ENCODE measurements at places on chromosomes 1 and 21.

- no peak for DNase-seq
Observed at GRCh38 chr1:8457760-8458381, 140.0 kb downstream of the SLC45A1 start.

DNA sequence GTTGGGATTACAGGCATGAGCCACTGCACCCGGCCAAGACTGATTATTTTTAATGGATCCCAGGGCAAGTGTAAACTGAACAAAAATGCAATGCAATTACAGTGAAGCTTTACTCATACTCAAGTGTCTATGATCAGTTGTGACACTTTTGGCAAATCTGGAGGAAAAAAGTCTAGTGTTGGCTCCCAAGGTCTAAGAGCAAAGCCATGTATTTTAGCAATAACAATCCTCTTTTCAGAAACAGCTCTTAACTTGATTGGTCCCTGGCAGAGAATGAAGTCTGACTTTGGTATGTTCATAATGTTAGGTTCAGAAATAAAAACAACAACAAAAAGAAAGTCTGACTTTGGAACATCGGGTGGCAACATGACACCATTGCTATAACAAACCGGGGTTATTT, 40.2 kb upstream of the C1orf53 start:
- DNase-seq, result no peak

DNA sequence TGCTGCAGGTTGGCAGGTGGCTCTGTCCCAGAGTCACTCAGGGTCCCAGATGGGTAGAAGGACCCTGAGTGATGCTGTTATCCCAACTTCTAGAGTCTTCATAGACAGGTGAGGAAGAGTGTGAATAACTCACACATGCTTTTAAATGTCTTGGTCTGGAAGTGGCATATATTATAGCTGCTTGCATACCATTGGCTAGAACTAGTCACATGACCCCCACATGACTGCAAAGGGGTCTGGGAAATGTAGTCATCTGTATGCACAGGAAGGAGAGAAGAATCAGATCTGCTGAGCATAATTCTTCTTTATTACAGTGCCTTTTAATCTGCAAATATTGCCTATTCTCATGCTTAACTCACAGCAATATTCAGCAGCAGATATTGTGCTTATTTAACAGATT, 28.2 kb upstream of the KLHDC7A start:
- no peak for DNase-seq

DNA sequence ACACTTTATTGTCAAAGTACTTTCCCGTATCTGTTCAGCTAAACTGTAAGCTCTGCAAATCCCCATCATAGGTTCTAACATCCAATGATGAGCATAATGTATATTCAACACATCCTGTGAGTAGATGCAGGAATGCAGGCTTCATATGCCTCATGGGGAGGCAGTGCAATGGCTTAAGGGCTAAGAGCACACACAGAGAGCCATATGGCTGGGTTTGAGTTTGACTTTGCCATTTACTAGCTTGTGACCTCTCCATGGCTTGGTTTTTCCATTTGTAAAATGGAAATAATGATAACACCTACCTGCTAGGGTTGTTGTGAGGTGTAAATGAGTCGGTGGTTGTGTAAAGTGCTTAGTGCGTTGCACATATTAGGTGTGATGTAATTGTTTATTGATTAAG, 13.4 kb downstream of the RCSD1 start:
- DNase-seq, result no peak

DNA sequence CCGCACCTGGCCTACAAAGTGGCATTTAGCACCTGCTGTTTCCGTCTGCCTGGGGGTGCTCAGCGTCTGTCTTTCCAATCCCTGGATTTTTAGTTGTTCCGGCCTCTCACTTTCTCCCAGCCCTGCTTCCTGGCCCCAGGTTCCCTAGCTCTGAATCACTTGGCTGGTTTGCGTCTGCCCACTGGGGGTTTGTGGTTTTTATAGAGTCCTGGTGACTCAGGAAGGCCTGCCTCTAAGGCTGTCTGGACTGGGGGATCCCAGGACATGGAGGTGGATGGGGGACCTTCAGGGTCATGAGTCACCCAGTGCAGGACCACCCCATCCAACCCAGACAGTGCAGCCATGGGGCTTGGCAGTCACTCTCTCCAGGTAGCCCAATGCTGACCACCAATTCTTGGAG, 53.5 kb downstream of the MRPL37 start:
- DNase-seq, result no peak

- no peak for DNase-seq
Observed at GRCh38 chr1:3186526-3186921, 117.5 kb downstream of the PRDM16 start.

DNA sequence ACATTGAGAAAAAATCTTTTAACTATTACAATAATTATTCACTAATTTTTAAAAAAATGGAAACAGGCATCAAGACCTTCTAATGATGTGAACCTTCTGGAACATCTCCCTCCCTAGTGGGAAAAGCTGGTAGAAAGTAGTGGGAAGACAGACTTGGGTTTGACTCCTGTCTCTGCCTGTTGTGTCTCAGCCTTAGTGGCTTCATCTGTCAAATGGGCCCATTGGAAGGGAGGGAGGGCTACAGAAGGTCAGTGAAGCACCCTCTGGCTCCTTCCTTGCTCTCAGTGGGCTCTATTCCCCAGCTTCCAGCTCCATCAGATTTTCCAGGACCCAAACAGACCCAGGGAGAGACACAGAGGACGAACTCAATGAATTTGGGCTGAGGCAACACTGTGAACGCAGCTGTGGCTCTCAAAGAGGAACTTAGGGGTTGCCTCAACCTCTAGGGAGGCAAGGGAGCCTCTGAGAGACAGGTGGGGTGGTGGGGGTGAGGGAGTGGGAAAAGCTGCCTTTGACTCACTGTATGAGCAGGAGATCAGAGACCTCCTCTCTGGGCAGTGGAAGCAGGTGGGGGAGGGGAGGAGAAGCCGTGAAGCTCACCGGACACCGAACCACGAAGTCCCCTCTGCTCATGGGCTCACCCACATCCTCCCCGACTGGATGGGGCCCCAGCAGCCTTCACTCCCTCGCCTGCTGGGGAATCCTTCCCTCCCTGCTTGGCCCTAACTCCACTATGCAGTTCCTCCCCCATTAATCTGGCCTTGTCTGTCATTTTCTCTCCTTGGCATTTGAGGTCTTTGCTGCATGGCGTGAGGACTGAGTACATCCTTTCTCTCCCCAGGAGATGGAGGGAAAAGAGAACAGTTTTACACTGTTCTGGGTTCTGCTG, 4.5 kb downstream of the CNR2 start:
- DNase-seq, result no peak

DNA sequence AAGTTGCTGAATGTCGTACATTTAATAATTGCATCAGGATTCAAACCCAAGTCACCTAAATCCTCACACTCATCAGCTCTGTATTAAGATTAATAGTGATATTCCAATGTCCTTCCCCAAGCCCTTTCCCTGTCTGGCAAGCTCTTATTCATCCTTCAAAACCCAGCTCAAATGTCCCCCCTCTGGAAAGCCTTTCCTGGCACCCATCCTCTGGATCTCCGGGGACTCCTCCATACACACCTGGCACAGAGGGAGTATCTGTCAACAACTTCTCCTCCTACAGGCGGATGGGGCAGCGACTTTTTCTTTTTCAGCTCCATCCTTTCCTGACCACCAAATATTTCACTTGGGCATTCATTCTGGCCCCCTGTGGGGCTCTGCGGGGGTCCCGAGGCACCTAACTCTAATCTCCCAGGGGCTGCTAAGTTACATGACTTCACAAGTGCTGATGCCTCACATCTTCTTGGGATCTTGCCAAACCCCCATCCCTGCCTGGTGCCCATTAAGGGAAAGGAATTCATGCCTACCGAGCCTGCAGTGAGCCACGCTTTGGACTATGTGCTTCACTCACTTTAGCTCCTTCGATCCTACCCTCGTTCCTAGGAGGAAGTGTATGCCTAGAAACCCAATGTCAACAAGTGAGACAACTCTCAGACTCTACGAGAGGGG, 15.2 kb downstream of the TINAGL1 start:
- no peak for DNase-seq

DNA sequence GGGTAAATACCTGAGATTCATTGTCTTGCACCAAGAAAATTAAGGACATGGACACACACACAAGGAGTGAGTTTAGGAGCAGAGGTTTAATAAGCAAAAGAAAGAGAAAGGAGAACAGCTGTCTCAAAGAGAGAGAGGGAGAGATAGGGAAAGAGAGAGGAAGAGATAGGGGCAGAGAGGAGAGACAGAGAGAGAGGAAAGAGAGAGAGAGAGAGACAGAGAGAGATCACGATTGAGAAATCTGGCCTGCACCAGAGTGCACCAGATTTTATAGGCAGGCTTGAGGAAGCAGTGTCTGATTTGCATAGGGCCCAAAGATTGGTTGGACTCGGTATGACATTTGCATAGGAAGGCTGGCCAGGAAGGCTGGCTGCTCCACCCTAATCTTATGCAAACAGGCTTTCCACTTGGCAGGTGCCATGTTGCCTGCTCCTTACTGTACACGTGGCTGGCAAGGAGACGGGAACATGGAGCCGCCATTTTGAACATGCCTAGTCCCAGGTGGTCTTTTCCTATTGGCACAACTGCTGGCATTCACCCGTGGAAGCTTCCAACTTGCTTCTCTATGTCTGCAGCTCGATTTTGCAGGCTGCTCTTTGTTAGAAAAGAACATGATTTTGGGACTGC, 419.9 kb downstream of the ZP4 start:
- DNase-seq, result no peak

- no peak for DNase-seq
Observed at GRCh38 chr21:16388291-16388690, 658.5 kb downstream of the USP25 start.

GRCh38 chr1:54859700-54860391, 27.1 kb downstream of the DHCR24 start:
- DNase-seq, result no peak

DNA sequence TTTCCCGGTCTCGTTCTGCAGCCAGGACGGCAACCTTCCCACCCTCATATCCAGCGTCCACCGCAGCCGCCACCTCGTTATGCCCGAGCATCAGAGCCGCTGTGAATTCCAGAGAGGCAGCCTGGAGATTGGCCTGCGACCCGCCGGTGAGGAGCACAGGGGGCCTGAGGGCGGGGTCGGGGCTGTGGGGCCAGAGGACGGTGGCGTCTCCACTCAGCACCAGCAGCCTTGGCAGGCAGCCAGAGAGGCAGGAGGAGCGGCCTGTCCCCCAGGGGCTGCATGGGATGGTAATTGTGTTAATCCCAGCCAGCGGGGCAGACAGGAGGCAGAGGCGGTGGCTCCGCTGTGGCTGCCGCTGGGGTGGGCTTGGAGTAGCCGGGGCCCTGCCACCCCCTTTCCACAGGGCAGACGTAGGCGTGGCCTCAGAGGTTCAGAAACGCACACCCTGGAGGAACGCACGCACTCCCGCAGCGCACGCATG, 12.1 kb downstream of the SAMD11 start:
- no peak for DNase-seq

GRCh38 chr1:174700775-174701174, 253.0 kb downstream of the GPR52 start:
- DNase-seq, result no peak

DNA sequence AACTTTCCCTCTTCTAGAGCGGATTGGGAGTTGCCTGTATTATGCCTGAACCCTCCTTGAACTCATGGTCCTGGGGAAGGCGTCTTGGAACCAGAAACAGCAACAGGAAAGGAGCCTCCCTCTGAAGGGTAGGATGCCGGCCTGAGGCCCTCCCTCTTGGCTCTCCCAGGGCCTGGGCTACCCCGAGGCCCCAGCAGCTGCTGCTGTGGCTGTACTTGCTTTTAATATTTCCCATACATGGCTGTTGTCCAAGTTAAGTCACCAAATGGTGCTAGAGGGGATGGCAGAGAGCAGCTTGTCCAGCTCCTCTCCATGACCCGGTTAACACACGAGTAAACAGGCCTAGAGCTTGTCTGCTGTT, 10.5 kb downstream of the CHRNB2 start:
- no peak for DNase-seq

- DNase-seq, result no peak
Observed at GRCh38 chr1:234825498-234826165, 215.7 kb upstream of the IRF2BP2 start.

DNA sequence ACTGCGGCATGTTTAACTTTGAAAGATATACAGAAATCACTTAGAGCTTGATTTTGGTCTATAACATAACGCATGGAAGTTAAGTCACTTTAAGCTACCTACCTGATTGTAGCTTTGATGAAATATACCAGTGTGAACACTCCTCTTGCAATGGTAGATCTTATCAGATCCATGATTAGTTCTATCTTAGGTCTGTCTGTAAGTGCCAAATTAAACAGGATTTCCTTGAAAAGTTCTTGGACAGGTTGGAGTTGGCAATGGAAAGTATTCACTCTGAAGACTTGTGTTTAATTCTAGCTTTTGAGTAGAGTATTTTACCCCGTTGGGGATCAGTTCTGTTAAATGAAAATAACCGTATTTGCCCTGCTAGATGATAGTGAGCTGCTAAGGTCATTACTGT, 4.1 kb upstream of the ADGRL4 start:
- no peak for DNase-seq

DNA sequence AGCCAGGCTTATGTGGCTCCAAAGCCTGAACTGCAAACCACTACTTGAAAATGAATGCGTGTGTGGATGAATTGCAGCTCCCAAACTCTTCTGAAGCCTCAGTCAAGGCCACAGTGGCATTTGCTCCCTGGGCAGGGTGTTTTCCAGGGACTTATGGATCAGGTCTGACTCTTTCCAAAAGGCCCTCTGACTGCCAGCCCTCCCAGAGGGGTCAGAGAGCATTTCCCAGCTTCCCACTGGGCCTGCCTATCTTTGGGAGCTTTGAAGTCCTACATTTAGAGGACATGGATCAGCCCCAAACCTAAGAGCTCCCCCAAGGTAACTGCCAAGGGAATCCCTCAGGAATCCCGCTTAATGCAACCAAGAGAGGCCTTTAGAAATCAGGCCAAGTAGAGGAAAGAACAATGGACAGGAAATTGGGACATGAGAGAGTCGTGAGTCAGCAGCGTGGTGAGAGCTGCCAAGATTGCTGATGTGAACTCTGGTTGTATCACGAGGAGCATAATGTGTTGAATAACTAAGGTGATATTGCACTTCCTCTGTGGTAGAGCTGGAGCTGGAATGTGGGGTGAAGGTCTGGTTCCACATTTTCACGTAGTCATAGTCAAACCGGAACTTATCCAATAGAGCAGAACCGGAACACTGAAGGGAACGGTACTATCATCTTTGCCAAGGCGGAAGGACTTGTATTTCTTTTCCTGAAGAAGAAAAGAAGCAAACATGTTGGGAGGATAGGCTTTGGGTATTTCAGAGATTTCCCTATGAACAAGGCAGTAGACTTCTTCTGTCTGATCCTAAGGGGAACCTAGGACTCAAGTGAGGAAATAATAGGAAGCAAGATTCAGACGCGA, 99.4 kb upstream of the JUN start:
- DNase-seq, result no peak

GRCh38 chr1:205662135-205662738, 18.1 kb downstream of the SLC45A3 start:
- DNase-seq, result no peak

DNA sequence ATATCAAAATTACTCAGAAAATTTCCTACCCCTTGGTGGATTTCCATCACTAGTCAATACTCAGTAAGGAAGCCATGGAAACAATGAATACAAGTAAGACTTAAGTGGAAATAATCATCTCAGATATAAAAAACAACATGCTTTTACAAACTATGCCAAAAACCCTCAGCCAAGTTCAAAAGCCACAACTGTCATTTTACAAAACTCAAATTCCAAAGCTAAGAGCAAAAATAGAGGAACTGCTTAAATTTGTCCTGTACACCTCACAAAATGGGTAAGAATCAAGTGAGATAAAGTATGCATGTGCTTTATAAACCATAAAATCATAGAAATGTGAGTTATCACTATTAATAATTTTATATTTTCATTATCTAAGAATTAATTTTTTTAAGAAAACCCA, 9.6 kb downstream of the TMCO1 start:
- DNase-seq, result no peak

GRCh38 chr1:195717651-195718050, 890.6 kb downstream of the KCNT2 start:
- no peak for DNase-seq

All from stimulated activated CD4-positive, alpha-beta T cell treated with anti-CD3 and anti-CD28 coated beads, TNF-alpha, amount 100 ng/mL, for 4 hours (primary cell).